Dermis microvascular lymphatic vessel endothelial cell (primary cell): ENCODE measurements at places on chromosomes 3 and 15. TPM values are rescaled to one million over a fixed set of nuclear protein-coding genes. Genes with fewer than 3 reads are reported as not detected.

Gene SELENOT
- total RNA-seq: 141 and 176 TPM in 2 replicates

DNA sequence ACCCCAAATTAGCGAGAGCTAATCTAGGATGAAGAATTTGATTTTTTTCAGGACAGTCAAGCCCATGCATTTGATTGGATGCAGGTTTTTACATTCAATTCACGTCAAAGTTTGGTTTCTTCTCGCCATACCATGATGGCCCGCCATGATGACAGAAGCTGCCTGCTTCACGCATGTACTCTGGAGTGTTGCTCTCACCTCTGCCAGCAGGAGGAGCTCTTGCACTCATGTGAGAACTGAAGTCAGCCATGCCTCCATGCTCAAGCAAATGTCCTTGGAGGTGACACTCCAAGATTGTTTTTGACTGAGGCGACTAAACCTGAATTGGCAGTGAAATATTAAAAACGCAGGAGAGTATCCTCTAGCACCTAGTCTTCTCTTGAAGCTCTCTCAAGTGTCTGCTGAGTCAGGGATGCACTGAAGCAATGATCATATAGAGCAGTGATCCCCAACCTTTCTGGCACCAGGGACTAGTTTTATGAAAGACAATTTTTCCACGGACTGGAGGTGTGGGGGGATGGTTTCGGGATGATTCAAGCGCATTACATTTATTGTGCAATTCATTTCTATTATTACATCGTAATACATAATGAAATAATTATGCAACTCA is 120.9 kb downstream of the SAMMSON start:
- DNase-seq: peak; percentile 50

- DNase-seq: no peak
Observed at GRCh38 chr15:58779554-58779953, 8.5 kb downstream of the MINDY2 start.

DNA sequence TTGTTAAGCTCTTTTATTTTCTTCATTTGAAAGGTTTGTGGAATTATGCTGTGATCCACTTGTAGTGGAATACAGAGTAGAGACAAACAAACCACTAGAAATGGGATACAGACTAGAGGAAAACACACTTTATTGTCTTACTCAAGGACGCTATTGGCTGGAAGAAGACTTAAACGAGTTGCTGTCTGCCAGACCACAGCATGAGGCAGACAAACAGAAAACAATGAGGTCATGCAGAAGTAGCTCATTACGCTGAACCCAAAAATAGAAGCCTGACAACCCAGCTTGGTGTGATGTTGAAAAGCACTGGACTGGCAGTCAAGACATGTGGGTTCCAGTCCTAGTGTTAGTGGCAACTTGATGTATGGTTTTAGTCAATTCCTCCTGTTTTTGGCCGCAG is 62.4 kb upstream of the P3H2 start:
- DNase-seq: peak; percentile 60

GRCh38 chr15:84878504-84878903 is 6.0 kb upstream of the SLC28A1 start:
- DNase-seq: peak; percentile 1

- no peak for DNase-seq
Observed at GRCh38 chr3:120156699-120157098, 62.5 kb upstream of the GSK3B start.

GRCh38 chr15:96268442-96269204 is 61.9 kb upstream of the NR2F2 start:
- DNase-seq: no peak

DNA sequence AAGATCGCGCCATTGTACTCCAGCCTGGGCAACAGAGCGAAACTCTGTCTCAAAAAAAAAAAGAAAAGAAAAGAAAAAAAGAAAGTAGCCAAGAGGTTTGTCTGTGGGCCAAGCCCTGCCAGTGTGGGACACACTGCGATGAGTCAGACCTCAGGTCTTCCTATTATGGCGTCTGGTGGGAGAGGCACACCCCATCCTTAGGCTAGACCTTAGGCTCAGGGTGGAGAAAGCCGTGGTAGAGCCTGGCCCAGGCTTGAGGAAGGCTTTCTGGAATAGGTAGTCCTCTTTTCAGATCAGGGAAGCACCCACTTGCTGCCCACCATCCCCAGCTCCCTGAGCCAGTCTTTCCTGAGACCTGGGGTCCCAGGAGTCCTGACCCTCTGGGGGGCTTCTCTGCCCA is 6.0 kb downstream of the HEMK1 start:
- no peak for DNase-seq

Gene GOLGA8Q
- total RNA-seq: 0.13 TPM in 2 replicates

GRCh38 chr15:94233441-94233840 is 2.1 kb downstream of the MCTP2 start:
- DNase-seq: no peak

Gene POC1A
- total RNA-seq: 6.4 and 12.5 TPM in 2 replicates

GRCh38 chr3:52839892-52840545 is 5.2 kb upstream of the MUSTN1 start:
- DNase-seq: no peak

DNA sequence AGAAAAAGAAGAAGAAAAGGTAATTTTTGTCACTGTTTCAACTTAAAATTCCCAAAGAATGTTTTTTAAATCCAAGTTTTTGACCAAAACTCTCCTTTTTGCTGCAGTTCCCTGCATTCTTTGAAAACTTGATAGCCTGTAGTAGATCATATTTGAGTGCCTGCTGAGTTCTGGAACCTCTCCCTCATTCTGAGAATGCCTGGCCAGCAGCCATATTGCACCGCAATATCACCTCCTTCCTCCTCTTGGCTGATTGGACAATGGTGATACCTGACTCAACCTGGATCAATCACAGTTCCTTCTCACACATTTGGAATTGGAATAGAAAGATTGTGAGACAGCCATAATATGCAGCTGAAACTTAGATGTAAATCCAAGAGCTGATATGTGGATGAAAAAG is 97.6 kb upstream of the GAP43 start:
- no peak for DNase-seq

Gene EIF4G1
- total RNA-seq: 212 and 278 TPM in 2 replicates

- DNase-seq: no peak
Observed at GRCh38 chr3:58071480-58071971, 63.3 kb downstream of the FLNB start.

GRCh38 chr3:157499342-157499963 is 3.8 kb downstream of the VEPH1 start:
- DNase-seq: peak; percentile 31

- no peak for DNase-seq
Observed at GRCh38 chr3:143092191-143092590, 27.4 kb upstream of the CHST2 start.

- no peak for DNase-seq
Observed at GRCh38 chr3:17456046-17456445, 286.4 kb downstream of the TBC1D5 start.

- peak; percentile 66 for DNase-seq
Observed at GRCh38 chr3:185797993-185798830, 26.6 kb downstream of the IGF2BP2 start.

DNA sequence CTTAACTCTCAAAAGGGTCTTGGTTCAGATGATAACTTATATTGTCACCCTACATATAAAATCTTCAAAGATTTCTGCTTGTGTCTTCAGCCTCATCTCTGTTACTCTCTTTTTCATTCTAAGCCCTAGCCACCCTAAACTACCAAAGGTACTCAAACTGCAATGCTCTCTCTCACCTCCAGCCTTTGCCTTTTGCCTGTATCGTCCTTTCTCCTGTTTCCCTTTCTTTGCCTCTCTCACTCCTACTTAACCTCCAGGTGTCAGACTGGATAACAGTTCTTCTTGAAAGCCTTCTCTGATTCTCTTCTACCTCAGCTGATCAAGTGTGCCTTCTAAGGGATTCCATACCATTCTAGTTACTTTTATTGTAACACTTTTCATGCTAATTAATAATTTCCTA is 149.8 kb downstream of the SERPINI1 start:
- DNase-seq: no peak

Gene CCDC54
- not detected in 2 replicates for total RNA-seq

Gene GXYLT2
- 0.13 TPM in 2 replicates for total RNA-seq

- no peak for DNase-seq
Observed at GRCh38 chr3:194223951-194224350, 88.0 kb downstream of the HES1 start.

Gene SCN11A
- under 0.01 and 0.13 TPM in 2 replicates for total RNA-seq

Gene GOLGA8T
- total RNA-seq: under 0.01 and 0.13 TPM in 2 replicates

DNA sequence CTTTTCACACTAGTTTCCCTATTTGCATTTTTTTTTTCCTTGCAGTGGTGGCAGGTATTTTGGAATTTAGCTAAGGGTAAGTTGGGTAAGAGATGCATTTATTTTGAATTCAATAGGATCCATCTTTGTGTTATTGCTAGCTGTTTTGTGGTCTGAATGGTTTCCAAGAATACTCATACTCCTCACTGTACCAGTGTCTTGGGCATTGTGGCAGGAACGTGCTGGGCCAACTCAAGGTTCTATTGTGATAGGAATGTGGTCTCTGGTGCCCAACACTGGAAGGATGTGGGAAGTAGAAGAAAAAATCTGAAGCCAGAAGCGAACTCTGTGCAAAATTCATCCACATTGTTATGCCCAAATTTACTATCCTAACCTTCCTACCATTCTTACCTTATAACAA is 135.6 kb downstream of the RBMS3 start:
- DNase-seq: no peak

DNA sequence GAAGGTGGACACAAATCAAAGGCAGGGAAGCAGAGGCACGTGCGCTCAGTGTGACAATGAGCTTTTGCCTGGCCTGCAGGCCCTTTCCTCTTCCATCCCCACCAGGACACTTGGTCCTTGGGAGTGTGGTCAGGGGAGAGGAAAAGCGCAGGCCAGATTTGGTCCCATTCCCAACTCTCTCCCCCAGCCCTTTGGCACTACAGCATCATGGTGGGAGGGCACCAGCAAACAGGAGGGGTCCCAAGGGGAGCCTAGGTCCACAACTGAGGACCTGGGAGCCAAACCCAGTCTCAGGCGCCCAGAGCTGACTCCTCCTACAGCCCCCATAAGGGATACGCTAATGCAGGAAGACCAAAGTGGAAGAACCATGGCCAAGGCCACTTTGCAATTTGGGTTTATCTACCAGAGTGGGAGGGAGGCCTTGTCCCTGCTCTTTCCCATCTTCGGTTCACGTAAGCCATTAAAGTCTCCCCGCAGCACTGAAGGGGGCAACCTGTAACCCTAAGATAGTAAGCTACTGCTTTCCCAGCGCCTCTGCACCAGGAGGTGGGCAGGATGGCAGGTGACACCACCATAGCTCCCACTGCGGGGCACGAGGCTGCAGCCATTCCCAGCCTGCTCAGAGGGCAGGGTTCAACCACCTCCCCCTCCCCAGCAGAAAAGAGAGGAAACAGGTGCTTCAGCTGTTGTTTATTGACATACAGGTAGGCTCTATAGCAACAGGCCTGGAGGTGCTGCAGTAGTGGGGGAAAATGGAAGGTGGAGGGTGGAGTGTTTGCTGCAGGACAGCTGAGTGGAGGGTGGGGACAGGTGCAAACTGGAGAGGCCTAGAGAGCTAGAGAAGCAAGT is 993 bp upstream of the GRAMD2A start:
- DNase-seq: no peak

GRCh38 chr3:1499694-1500093 is 406.9 kb downstream of the CNTN6 start:
- no peak for DNase-seq

GRCh38 chr3:108486338-108486737 is 24.1 kb downstream of the MYH15 start:
- DNase-seq: no peak

DNA sequence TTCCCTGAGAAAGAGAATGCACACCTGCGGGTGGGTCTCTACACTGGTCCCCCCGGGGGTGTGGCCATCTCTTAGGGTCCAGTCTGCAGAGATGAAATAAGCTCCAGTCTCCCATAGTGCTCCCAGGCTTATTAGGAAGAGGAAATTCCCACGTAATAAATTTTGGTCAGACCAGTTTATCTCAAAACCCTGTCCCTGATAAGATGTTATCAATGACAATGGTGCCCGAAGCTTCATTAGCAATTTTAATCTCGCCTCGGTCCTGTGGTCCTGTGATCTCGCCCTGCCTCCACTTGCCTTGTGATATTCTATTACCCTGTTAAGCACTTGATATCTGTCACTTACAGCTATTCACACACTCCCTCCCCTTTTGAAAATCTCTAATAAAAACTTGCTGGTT is 46.8 kb downstream of the OR5H15 start:
- DNase-seq: no peak

DNA sequence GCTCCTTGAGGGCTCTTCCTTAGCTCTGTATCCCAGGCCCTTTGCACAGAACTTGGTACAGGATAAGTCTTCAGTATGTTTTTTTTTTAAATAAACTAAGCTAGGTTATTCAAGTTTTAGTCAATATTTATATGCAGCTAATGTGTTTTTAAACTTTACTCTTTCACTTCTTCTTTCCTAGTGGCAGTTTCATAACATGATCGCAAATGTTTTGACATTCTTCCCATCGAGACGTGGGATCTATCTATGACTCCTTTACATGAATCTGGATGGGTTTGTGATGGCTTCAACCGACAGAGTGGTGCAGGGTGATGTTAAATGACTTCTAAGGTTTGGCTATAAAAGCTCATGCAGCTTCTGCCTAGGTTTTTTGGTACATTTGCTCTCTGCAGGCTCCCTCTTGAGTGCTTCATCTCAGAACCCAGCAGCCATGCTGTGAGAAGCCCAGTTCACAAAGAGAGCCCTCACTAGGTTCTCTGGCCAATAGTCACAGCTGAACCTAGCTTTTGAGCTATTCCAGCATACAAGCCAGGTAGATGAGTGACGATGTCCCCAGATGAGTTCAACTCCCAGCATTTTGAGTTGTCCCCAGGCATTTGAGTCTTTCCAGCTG is 13.5 kb upstream of the MECOM start:
- no peak for DNase-seq

DNA sequence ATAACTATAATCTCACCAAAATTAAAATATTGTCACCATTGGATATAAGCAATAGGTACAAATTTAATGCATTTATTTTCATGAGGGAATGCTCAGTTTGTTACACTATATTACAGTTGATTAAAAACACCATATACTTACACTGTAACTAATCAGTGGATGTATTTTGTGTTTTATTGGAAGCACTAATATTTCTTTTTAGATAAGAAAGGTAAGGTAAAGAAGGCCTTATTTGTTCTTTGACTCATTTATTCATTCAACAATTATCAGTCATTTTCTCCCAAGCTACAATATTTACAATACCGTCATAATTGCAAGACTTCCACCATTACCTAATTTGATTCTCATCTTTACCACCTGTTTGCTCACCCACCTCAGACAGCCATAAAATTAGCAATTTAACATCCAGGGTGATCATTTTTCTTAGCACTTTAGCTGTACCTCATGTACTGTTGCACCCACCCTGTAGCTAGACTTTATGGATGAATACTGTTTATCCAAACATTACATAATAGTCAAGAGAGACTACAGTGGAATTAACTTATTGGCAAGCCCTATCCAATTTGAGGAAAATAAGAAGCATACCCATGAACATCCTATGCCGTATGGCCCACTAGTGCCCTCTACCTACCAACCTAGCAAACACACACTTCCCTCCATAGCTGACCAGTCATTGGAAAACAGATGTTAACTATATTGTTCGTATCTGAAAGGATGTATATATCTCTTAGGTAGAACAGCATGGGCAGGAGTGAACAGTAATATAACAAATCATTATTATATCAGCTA is 229.6 kb downstream of the BBX start:
- peak; percentile 47 for DNase-seq

GRCh38 chr15:70826634-70827033 is 27.3 kb downstream of the LARP6 start:
- peak; percentile 39 for DNase-seq

Gene IGF1R
- total RNA-seq: 13.5 and 31.4 TPM in 2 replicates

Gene PIERCE2
- 0.89 and 1.0 TPM in 2 replicates for total RNA-seq
